ENCODE measurements at places on chromosomes 12 and 14.

DNA sequence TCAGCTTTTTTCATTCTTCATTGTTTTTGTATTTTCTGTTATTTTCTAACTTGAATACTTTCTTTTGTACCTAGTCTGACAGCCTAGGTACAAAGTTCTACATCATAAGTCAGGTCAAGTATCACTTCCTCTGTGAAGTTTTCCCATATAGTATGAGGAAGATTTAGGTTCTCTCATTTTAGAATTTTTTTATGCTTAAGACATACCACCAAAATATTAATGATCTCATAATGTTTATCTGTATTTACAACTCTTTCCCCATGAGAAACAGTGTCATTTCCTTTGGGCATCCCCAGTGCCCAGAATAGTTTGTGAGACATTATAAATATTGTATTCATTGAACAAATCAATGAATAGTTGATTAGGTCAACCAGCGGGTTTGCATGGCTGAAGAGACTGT is 3.1 kb upstream of the ATF7IP start:
- no peak for DNase-seq

DNA sequence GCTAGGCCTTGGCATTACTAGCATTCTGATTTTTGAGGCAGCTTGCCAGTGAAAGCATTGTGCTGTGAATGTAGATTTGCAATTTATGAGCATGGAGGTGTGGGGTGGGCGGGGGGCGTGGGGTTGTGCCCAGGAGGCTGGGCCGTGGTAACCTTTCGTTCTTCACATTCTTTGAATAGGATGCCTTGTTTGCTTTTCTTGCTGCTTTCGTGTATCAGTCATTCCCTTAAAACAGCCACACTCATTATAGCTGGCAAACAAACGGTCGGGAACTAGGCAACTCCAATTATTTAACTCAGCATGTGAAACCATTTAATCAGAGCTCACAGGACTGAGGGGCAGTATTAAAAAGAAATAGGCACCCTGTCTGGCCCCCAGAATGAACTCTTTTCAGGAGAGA is 115.9 kb upstream of the PELI2 start:
- no peak for DNase-seq

GRCh38 chr14:24828486-24828885 is 194.5 kb upstream of the GZMB start:
- DNase-seq: no peak

GRCh38 chr12:92938638-92939037 is 9.5 kb upstream of the EEA1 start:
- no peak for DNase-seq

DNA sequence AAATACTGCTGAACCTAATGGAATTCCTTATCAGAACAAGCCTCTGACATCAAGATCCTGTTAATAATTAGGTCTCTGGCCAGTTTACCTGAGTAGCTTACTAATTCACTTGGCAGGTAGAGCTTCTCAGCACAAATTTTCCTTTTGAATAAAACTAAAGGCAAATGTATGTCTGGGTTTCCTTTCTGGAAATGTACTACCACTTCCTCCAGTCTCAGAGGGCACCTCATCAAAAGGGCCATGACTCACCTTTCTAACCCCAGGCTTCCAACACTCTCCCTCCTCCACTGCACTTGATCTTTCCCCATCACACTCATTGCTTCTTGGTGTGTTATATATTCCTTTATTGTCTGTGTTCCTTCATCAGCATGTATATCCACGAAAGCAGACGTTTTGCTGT is 90.5 kb downstream of the SLC2A13 start:
- no peak for DNase-seq

GRCh38 chr12:76685246-76685678 is 78.7 kb upstream of the ZDHHC17 start:
- no peak for DNase-seq

GRCh38 chr12:92898755-92899154 is 30.3 kb downstream of the EEA1 start:
- no peak for DNase-seq

- DNase-seq: no peak
These were observed 77.1 kb downstream of the PRKAB1 start for GRCh38 chr12:119744900-119745606.

DNA sequence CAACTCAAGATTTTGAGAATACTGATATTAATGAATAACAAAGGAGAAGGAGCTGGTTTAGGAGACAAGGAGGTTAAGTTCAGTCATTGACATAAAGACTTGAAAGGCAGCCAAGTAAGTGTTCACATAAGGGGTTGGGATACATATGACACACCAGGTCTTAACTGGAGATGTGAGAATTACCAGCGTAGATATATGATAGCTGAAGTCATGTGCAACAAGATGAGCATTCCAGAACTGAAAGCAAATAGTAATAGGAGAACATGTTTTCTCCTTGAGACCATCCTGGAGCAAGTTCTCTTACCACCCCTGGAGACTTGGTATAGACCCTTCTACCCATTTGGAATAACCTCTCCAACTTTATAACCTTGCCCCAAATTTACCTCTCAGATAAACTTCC is 43.3 kb upstream of the NPFF start:
- DNase-seq: no peak

GRCh38 chr14:58560208-58560607 is 77.6 kb upstream of the DACT1 start:
- DNase-seq: no peak

DNA sequence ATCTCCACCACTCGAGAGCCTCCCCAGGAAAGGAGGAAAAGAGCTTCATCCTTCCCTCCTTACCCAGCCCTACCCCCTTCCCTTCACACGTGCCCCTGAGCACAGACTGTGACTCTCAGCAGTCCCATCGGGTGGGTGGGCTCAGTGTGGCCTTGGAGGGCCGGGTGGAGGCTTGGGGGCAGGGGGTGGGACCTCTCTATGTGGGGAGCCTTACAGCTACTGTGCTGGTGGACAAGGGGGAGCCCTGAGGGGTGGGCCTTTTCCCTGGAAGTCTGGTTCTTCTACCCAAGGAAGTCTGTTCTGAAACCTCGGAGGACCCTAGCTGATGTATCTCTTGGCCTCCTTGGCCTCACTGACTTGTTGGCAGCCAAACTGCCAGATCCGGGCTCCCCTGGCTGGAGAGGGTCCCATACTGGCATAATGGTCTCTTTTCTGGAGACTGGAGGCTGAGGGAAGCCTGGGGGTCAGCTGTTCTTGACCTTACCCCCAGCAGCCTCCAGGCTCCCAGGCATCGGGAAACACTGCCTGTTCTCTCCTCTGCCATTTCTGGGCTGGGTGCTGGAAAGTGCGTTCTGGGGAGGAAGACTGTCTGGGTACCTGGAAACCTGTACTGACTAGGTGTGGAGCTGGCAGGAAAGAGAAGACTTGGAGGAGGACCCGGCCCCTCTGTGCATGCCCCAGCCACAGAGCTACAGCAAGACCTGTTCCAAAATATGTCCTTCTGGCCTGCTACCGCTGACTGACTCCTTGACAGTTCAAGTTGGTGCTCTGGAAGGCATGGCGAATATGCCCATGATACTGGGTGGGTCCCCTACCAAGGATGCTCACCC is 7.6 kb downstream of the VASH1 start:
- no peak for DNase-seq

DNA sequence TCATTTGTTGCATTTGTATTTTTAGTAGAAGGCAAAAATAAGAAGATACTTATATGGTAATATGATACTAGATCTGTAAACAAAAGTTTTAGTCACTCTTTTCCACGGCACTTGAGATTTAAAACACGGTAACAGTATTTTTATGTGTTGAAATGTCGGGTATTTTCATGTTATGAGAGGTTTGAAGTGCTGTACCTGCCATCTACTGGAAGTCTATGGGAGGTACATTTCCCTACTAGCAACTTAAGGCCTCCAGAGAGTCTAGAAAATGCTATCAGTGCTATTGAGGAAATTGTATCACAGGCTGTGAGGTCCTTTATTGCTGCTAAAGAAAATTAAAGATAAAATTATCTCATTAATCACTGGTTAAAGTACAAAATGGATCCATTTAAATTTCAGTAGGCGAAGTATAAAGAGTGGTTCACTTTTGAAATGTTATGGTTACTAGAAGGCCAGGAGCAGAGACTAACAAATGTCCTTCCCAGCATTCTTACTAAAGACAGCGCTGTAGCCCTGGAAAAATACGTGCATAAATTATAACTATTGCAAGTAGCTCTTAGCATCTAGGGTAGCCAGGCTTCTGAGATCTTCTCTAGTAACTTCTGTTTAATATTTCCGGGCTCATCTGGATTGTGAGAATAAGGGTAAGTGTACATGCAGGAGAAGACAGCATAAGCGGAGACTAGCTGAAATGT is 77.6 kb upstream of the PRKD1 start:
- DNase-seq: no peak

GRCh38 chr12:28242129-28242495 is 51.9 kb downstream of the CCDC91 start:
- no peak for DNase-seq

DNA sequence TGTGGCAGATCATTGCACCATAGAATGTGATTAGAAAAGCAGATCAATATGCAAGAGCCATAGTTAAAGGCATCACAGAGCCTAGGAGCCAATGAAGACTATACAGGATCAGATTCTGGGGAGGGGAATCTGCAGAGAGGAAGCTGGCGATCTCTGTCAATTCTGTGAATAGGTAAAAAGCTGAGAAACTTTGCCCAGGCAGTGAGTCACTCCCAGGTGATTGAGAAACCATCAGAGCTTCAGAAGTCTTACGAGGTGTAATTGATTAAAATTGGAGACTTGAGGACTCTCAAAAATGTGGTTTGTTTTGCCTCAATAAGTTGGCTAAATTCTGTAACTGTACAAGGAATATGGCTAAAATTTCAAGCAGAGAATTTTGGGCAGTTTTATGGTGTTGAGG is 41.7 kb upstream of the TSPAN11 start:
- no peak for DNase-seq

DNA sequence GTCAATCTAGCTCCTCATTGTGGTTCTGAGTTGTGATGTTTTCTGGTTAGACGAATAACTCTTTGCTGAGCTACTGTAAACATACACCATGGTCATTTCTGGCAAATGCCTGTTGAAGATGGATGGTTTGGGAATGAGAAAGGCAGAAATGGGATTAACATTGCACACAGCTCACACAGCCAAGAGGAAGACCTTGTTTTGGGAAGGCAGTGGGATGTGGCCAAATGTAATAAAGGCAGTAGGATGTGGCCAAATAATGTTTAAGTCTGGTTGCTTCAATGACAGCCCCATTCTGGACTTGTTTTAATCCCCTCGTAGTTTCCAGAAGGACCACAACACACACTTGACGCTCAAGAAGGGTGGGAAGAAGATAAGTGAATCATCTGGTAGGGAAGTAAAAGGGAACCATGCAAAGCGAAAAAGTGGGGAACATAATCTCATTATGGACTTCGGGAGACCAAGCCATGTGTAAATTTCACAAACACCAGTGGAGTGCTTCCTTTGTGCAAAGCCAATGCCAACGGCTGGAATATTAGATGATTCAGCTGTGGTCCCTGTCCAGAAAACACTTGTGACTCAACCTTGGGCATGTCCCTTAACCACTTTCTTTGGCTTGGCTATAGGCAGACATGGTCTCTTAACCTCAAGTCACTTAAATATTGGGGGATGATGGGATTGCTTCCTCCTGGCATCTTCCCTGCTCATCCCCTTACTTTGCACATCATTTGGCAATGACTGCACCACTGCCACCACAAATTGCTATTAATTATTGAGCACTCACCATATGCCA is 284.4 kb upstream of the CRY1 start:
- no peak for DNase-seq

- no peak for DNase-seq
These were observed 385.4 kb upstream of the TMEM132C start for GRCh38 chr12:127881371-127882140.

DNA sequence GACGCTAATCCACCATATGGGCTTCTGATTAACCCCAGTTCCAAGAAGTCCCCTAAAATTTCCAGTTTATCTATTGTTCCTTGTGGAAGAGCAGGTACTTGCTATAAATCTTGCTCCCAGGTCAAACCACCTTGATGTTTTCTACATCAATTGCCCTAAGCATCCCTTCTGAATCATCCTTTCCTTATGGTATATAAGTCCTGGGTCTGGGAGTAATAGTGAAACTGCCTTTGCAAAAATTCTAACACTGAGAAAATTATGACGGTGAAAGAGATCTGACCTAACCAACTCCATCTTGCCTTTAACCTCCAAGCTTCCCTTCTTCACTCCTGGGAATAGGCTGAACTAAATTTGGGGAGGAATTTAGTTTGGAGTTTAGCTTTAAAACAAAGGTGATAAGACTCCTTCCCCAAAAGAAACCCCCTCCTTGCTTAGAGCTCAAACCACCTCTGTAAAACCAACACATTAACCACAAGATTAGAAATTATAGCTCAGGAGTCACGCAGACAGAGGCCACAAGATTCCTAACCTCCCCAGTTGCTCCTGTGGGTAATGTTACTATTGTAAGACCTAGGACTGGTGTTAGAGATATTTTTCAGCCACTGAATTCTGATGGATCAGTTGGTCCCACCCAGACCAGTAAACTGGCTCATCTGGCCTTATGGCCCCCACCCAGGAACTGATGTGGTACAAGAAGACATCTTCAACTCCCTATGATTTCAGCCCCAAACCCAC is 33.8 kb upstream of the DTX1 start:
- no peak for DNase-seq

DNA sequence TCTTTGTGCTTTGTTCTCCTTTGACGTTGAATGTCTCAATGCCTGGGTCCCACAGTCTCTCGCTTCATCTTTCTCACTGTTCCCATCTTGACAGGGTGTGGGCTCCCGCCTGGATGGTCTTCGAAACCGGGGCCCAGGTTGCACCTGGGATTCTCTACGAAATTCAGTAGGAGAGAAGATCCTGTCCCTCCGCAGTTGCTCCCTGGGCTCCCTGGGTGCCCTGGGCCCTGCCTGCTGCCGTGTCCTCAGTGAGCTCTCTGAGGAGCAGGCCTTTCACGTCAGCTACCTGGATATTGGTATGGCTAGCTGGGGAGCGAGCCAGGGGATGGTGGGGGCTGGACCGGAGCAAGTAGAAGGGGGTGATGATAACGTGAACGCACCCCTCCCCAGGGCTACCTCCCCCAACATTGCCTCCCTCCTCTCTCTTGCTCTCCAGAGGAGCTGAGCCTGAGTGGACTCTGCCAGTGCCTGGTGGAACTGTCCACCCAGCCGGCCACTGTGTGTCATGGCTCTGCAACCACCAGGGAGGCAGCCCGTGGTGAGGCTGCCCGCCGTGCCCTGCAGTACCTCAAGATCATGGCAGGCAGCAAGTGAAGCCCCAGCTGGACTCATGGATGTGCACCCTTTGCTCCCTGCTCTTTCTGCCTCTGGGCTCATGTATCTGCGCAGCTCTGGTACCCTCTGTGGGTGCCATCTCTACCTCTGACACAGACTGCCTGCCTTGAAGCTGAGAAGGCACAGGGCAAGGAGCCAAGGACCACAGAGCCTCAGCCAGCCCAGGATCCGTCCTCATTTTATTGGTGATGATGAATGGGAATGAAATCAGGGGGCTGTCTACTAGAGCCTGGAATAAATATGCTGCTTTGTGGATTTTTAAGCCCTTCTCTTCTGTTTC is 1.5 kb downstream of the NPFF start:
- DNase-seq: no peak

- DNase-seq: no peak
These were observed 50.2 kb downstream of the EGLN3 start for GRCh38 chr14:33900706-33901105.

Data from stimulated activated CD4-positive, alpha-beta T cell treated with anti-CD3 and anti-CD28 coated beads, Interleukin-15, amount 100 ng/mL, for 1 hour (primary cell).